ENCODE measurements at places on chromosomes 11 and 22.

- peak; percentile 18 for DNase-seq
Observed at GRCh38 chr11:62656796-62657429, 3.8 kb upstream of the INTS5 start.

GRCh38 chr11:46916286-46917108 is 1.9 kb downstream of the LRP4 start:
- peak; percentile 50 for DNase-seq

DNA sequence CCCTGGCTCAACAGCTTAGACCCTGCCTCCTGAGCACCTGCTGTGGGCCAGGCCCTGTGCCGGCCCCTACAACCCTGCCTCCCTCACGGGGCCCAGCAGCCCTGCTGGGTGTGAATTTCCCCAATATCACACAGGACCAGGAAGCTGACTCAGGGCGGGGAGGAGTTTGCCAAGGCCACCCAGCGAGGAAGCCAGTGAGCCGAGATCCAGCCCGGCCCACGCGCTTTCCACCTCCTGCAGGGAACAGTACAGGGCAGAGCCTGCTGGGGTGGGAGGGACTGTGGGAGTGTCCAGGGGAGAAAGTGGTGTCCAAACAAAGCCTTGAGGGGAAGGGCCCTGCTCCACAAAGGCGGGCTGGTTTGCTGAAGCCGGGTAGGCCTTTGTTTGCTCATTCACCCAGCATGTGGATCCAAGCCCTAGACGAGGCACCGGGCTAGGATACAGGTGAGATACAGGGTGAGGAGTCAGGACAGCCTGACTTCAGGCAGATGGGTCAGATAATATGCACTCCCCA is 26.8 kb downstream of the RPL3 start:
- DNase-seq, result no peak

DNA sequence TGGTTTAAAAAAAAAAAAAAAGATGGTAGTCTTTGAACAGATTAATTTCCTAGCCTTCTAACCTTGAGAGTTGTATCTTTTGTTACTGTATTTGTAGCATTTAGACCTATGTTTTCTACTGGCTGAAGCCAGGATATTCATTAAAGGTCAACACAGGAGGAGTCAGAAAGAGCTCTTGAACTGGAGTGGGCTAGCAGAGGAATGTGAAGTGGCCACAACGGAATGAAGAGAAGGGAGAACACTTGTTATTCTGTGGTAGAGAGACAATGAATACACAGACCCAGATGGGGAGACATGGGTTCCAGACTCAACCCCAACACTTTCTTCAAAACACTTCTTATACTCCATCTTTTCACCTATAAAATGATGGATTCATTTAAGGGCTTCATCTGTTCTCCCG is 88.1 kb downstream of the RELT start:
- DNase-seq, result no peak

DNA sequence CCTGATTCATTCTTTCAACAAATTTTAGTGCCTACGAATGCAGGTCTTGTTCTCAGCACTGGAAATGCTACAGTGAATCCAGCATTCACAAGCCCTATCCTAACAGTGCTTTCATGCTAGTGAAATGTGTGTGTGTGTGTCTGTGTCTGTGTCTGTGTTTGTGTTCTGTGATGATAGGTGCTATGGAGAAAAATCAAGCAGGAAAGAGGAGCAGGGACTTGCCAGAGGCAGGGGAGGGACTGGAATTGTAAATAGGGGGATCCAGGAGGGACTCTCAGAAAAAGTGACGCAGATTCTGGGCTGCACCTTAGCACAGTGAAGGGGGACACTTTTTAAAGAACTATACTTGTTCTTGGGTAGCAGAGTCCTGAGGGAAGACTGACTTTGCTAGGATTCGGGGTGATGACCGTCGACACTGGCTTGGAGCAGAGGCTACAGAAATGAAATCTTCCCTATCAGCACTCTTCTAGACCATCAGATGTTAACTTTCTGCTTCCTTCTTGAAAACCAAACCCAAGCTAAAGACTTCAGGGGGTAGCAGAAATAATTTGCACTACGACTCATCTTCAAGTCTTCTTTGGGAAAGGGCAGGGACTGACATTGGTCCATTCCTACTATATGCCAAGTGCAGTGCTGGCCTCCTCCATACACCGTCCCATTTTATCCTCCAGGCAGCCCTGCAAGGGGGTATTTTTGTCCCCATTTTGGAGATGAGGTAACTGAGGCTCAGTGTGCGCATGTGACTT is 39.3 kb upstream of the PTPRJ start:
- DNase-seq, result no peak

DNA sequence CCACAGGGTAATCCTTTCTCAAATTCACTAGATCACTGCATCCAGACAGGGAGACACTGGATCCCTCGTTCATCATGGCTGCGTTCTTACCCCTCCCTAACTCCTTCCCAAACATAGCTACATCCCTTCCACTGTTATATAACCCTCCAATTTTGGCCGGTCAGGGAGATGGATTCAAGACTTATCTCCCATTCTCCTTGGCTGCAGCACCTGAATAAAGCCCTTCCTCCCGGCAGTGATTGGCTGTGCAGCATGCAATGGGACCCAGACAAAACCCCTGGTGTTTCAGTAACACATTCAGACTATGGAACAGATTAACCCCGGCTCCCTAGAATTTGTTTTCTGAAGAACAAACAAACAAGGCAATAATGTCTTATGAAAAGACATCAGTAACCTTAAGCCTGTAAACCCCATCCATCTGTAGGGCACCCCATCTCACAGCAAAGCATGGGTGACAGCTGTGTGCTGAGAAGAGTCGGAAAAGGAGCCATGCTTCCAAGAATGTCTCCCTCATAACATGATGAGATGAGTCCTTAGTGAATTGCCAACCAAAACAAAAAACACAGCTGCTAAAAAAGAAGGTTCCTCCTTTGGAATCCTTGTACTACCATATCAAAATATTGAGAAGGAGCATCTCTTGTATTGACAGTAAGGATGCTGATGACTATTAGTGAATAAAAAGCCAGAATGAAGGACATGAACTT is 5.0 kb downstream of the MIF start:
- DNase-seq, result no peak

- no peak for DNase-seq
Observed at GRCh38 chr11:62127426-62127825, 3.6 kb downstream of the INCENP start.

DNA sequence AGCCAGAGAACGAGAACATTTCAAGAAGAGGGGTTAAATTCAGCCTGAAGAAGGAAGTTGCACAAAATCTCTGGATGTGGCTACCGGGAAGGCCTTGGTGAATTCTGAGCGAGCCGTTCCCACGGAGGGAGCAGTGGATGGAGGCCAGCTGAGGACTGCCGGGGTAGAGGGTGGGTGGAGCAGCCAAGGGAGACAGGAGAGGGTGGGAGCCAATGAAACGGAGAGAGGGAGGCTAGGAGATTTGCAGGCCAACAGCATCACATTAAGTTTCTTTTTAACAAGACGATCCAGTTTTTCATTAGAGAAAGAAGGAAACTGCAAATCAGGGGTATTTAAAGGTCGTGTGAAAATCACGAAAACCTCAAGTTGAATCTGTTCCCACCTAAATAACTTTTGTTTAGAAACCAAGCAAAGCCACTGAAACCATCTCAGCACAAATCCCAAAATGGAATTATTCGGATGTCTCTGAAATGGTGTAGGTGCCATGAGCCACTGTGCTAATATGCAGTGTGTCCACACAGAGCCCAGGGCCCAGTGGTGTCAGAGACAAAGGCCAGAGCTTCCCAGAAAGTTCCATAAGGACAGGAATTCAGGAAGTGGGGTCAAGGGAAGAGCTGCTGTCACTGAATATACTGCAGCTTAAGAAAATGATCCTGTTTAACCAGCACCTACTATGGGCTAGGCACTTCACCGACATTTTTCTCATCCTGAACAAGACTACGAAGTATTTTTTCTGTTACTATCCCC is 59.7 kb upstream of the SLC35C1 start:
- DNase-seq, result no peak

- DNase-seq, result no peak
Observed at GRCh38 chr11:70104419-70104818, 26.3 kb downstream of the ANO1 start.

DNA sequence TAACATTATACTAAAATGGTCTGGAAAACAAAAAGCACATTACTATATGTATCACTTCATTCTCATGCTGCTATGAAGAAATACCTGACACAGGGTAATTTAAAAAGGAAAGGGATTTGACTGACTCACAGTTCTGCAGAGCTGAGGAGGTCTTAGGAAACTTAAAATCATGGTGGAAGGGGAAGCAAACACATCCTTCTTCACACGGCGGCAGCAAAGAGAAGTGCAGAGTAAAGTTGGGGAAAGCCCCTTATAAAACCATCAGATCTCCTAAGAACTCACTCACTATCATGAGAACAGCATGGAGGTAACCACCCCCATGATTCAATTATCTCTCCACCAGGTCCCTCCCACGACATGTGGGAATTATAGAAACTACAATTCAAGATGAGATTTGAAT is 60.0 kb downstream of the FAM181B start:
- DNase-seq, result peak; percentile 55

DNA sequence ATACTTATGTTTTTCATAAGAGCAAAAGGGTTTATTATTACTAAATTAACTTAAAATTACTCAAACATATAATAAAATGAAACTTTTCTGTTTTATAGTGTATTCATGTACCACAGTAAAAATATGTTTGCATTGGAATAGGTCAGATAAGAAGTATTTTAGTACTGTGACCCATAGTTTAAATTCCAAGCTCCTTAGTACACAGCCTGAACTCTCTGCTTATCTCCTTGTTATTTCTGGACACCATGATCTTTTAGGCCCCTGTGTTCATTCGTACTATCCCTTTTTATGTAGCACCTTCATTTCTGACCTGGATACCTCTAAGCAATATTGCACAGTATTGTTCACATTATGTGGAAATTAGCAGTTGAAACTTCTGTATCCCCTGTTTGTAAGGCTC is 296.7 kb upstream of the SYN3 start:
- DNase-seq, result no peak

GRCh38 chr22:39208013-39208680 is 36.6 kb downstream of the PDGFB start:
- no peak for DNase-seq

DNA sequence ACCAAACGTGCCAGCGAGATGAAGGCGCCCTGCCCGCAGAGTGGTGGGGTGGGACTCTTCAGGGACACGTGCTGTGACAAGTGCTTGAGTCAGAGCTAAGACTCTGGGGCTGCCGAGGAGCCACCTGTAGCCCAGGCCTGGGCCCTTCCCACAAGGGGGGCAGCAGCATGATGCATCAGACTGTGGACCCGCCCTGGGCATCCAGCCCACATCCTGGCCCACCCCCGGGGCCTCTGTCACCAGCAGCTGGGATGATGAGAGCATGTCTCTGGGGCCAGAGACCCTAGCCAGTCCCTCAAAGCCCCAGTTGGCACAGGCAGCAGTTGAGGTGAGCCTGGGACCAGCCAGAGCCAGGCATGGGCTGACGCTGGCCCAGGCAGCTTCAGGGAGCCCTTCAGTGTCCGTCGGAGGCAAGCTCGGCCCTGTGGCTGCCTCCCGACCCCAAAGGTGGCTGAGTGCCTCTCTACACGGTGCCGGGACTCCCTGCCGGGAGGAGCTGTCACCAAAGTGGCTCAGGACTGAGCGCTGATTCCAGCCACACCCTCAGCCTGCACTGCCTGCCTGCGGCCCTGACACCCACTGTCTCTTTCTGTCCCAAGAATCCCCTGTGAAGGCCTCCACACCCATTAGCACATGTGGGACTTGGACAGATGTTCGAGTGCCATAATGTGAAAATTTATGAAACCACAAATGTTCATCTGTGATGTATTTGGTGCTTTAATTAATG is 41.3 kb downstream of the CDKN1C start:
- DNase-seq, result no peak

GRCh38 chr11:97419729-97420128 is 1029.9 kb downstream of the JRKL start:
- DNase-seq, result no peak

DNA sequence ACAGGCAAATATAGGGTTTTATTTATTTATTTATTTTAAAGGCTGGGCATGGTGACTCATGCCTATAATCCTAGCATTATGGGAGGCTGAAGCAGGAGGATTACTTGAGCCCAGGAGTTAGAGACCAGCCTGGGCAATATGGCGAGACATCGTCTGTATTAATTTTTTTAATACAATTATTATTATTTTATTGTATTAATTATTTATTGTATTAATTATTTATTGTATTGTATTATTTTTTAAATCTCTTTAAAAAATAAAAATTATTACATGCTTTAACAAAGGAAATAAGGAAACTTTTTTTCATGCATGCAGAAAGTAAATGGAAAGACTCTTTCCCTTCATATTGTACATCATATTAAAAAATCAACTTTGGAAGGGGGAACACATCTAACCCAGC is 3.5 kb downstream of the SCN3B start:
- no peak for DNase-seq

- no peak for DNase-seq
Observed at GRCh38 chr11:6417907-6418556, 862 bp downstream of the APBB1 start.
